Stimulated activated naive CD4-positive, alpha-beta T cell (primary cell): ENCODE measurements at places on chromosomes 2 and 18.

GRCh38 chr2:210063306-210063705 is 60.9 kb downstream of the RPE start:
- DNase-seq, result no peak

DNA sequence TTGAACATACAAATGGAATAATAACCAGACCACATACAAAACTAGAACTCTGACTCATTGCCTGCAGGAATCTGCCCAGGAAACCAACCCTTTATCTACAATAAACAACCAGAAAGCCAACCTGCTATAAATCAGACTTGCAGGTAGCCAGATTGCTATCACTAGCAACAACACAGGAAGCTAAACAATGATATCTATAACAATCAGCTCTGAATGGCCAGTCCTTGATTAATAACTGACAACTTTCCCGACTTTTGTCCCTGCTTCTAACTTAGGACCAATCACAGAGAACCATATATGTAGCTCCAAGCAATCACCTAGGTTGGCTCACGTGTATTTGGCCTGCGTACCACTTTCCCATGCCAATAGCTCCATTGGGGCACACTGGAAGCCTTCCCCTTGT is 470.8 kb downstream of the RIT2 start:
- no peak for DNase-seq

- DNase-seq, result no peak
These were observed 68.7 kb downstream of the CDC42EP3 start for GRCh38 chr2:37602702-37603101.

DNA sequence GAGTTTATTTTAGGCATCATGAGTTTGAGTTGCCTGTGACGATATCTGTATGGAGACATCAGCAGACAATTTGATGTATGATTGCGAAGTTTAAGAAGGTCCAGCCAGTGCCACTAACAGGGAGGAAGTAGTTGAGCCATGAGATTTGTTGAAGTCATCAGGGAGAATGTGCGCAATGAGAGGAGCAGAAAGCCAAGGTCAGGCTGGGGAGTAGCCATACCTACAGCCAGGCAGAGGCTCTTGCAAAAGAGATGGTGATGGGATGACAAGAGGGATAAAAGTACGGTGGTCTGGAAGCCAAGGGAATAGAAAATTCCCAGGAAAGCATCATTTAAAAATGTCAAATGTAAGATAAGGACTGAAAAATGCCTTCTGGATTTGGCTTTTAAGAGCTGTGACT is 51.2 kb downstream of the LIMS1 start:
- no peak for DNase-seq

- DNase-seq, result no peak
These were observed 98.8 kb upstream of the MGAT4A start for GRCh38 chr2:98829581-98830270.

GRCh38 chr2:118032169-118033013 is 18.5 kb upstream of the CCDC93 start:
- DNase-seq, result peak; percentile 29

GRCh38 chr2:191109888-191110287 is 40.9 kb downstream of the STAT4 start:
- no peak for DNase-seq

GRCh38 chr2:21289989-21290388 is 166.2 kb downstream of the TDRD15 start:
- DNase-seq, result no peak

DNA sequence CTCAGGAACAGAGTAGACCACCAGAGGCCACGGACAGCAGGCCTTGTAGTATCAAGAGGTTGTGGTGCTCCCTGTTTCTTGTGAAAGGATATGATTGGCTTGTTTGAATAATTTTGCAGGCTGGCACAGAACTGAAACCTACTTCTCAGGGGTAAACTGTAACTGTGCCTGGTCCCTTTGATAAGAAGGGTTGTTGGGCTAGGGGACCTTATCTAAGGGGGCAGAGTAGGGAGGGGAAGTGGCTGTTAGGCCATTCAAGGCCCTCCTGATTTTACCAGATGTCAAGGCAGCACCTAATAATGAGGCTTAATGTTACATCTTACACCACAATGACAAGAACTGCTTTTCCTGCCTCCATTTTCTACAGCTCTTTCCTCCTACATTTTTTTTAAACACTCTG is 45.6 kb downstream of the GPR39 start:
- DNase-seq, result no peak

DNA sequence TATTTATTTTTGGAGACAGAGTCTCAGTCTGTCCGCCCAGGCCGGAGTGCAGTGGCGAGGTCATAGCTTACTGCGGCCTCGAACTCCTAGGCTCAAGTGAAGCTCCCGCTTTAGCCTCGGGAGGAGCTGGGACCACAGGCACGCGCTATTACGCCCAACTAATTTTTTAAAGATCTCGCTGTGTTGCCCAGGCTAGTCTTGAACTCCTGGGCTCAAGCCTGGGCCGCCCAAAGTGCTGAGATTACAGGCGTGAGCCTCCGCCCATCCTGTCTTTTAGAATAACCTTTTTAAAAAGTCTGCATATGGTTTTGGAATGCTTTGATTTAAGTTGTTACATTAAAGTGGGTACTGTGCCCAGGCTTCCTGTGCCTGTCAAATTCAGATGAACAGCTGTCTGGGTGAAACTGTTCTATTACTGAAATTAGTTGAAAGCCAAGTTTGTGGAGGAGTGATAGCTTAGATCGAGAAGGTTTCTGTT is 944 bp downstream of the RAB3GAP1 start:
- DNase-seq, result peak; percentile 36

DNA sequence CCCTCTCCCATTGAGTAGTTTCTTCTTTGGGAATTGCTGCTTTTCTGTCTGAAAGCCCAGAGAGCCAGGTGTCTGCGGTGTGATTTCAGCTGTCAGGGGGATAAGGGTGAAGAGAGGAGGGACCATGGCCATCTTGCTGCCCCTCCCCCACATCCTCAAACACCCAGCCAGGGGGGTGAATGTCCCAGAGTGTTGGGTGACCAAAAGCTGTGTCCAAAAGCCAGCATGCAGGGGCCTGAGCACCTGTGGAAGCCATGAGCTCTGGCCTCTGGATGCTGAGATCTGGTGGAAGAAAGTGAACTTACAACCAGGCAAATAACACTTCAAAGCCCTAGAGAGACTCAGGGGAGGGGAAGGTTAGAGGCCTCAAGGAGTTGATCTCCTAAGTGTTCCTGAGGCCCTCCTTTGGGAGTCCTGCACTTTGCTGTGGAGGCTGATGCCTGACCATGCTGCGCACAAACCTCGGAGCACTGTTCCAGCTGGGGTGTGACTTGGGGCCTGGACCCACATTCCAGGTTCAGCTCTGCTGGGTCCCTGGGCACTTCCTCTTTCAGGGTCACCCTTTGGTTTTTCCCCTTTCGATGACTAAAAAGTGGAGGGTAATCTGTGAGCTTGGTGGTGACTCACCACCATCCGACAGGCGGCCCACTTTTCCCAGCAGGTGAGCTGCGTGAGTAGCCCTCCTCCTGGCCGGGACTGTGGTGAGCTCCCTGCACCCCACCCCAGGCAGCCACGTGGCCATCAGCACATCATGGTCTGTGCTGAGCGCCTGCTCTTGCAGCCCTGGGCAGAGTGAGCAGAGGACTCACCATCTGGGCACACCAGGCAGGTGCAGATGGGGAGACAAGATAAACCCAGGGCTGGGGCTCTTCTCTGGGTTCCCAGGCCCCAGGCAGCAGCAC is 66.8 kb upstream of the FOSL2 start:
- no peak for DNase-seq

- DNase-seq, result no peak
These were observed 40.4 kb downstream of the SERTAD2 start for GRCh38 chr2:64613276-64613675.

DNA sequence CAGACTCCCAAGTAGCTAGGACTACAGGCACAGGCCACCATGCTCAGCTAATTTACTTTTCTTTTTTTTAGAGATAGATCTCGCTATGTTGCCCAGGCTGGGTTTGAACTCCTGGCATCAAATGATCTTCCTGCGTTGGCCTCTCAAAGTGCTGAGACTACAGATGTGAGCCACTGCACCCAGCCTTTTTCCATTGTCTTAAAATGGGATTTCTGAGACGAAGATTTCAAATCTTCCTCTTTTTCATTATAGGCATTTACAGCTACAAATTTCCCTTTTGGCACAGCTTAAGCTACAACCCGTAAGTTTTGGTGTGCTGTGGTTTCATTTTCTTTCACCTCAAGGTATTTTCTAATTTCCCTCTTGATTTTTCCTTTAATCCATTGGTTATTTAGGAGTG is 8.6 kb downstream of the GNLY start:
- no peak for DNase-seq

DNA sequence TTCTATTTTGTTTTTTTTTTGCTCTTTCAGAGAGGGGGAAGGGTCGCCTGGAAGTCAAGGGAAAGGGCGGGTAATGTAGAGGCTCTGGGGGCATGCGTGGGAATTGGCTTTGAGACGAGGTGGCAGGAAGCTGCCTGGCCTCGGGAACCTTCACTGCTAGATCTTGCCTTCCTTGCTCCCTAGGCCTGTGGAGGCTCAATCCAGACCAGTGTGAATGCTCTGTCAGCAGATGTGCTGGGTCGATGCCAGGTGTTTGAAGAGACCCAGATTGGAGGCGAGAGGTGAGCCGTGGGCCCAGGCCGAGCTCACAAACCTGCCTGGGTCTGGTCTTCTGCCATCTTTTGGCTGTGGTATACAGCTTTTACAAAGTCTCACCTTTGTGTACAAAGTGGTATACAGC is 15.5 kb downstream of the CCT7 start:
- DNase-seq, result no peak

GRCh38 chr2:65835975-65836549 is 403.7 kb upstream of the SPRED2 start:
- DNase-seq, result no peak

- DNase-seq, result peak; percentile 24
These were observed 41.0 kb downstream of the LPIN2 start for GRCh38 chr18:2971741-2972552.

- no peak for DNase-seq
These were observed 154.5 kb downstream of the RTN4 start for GRCh38 chr2:54895730-54896129.

- DNase-seq, result no peak
These were observed 103.4 kb downstream of the ABI2 start for GRCh38 chr2:203431391-203432185.

DNA sequence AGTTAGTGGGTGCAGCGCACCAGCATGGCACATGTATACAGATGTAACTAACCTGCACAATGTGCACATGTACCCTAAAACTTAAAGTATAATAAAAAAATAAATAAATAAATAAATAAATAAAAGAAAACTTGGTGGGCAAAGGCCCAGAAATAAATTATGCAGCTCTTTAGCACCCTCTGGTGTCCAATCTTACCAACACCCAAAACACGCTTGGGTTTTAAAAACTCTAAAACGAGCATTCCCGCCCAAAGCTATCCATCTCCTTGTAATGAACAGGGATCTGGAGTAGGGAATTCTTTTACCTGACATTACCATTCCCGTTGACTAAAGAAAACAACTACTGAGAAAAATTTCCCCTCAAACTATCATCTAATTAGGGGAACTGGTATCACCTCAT is 2005.9 kb upstream of the CELF4 start:
- no peak for DNase-seq

DNA sequence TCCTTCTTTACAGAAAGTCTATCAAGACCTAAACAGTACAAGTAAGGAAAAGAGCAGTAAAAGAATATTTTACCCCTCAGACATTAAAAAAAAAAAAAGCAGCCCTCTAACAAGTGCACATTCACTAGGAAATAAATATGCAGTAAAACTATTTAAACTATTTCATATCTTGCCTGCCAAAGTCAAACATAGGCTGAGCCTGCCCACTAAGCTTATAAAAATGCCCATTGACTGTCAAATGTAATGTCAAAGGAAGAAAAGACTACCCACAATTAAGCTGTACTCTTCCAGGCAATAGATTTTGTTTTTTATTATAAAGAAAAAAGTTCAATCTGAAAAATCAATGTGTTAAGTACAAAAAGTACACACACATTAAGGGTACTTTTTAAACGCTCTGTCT is 11.8 kb downstream of the ALS2 start:
- no peak for DNase-seq

DNA sequence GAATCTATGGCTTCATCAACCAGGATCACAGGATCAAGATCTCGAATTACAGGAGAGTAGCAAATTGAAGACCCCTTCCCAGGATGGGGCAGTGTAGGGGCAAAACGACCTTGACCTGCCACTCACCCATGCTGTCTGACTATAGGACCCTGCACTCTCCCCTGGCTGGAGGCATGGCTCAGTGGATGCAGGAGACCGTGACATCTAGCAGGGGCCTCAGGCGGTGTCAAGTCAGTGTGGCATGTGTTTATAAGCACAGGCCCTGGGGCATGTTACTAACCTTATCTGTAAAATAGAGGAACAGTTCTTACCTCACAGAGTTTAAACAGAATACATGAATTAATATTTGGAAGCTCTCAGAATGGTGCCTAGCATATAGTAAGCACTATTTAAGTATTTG is 3.5 kb downstream of the HAAO start:
- no peak for DNase-seq

- no peak for DNase-seq
These were observed 28.8 kb downstream of the MYL1 start for GRCh38 chr2:210286123-210286680.

GRCh38 chr18:78618726-78619125 is 360.9 kb upstream of the SALL3 start:
- no peak for DNase-seq

- DNase-seq, result no peak
These were observed 16.9 kb downstream of the TGIF1 start for GRCh38 chr18:3466872-3467271.

DNA sequence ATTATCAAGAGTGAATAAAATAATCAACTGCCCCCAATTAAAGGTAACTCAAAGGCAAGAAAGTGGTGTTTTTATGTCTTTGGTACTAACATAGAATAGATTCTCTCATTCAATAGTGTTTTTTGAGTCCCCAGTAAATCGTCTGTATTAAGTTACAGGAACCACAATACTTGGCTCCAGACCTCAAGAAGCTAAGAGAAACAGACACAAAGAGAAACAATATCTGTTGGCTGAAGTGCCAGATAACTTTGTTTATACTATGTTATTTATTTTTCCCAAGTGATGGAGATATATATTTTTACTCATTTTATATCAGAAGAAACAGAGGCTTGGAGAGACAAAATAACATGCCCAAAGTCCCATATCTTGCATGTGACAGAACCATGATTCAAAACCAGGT is 201.7 kb upstream of the HNRNPA3 start:
- no peak for DNase-seq

GRCh38 chr2:51084750-51085149 is 52.8 kb upstream of the NRXN1 start:
- DNase-seq, result no peak

DNA sequence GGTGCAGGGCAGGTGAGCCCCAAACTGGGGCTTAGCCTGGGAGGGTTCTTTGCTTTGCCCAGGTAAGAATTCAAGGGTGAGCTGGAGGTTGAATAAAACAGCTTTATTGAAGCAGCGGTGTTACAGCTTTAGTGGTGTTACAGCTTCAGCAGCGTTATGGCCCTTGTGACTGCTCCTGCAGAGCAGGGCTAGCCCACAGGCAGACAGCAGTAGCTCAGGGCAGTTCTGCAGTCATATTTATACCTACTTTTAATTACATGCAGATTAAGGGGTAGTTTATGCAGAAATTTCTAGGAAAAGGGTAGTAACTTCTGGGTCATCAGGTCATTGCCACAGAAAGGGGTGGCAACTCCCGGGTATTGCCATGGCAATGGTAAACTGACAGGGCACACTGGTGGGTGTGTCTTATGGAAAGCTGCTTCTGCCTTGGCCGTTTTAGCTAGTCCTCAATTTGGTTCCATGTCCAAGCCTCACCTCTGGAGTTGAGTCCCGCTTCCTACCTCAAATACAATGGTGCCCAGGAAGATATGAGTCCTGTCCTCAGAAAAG is 78.2 kb downstream of the THNSL2 start:
- no peak for DNase-seq

- DNase-seq, result no peak
These were observed 73.2 kb downstream of the PLA2R1 start for GRCh38 chr2:159989249-159989648.
